Small intestine (tissue), 16 donors: ENCODE measurements at places on chromosomes 2 and 18.

GRCh38 chr2:112692918-112693317 lies 27.9 kb upstream of the NT5DC4 start:
- H3K27me3 ChIP-seq: no peaks in the 10 kb centered on the region
- no peaks in the 10 kb centered on the region for H3K36me3 ChIP-seq
- H3K4me3 ChIP-seq: no peak overlapping the region
- peak overlapping the region; percentile 1 for H3K27ac ChIP-seq
- no peak for DNase-seq

GRCh38 chr2:220240641-220241040 lies 613.2 kb downstream of the SLC4A3 start:
- H3K27me3 ChIP-seq: no peaks in the 10 kb centered on the region
- H3K27ac ChIP-seq: no peak overlapping the region
- no peak for DNase-seq
- H3K4me1 ChIP-seq: no peaks in the 10 kb centered on the region
- no peaks in the 10 kb centered on the region for H3K36me3 ChIP-seq

GRCh38 chr2:1136067-1136466 lies 185.4 kb downstream of the SNTG2 start:
- DNase-seq: no peak
- no peaks in the 10 kb centered on the region for H3K36me3 ChIP-seq
- H3K27ac ChIP-seq: no peak overlapping the region
- no peaks in the 10 kb centered on the region for H3K27me3 ChIP-seq
- H3K4me3 ChIP-seq: no peak overlapping the region
- no peaks in the 10 kb centered on the region for H3K4me1 ChIP-seq

DNA sequence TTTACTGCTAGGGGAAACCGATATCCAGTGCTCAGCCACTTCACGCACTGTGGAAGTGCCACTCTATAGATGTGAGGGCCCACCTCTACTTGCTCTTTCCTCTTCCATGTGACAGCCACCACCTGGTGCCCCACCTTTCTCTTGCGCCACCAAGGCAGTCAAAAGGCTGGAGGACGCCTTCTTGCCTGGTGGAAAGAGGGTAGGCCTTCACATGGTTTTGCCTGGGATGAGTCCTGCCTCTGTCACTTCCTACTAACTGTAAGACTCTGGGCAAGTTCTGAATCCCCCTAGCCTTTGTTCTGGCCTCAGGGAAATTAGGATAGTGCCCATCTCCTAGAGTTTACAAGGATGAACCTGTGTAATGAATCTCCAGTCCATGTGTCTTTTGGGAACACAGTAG lies 66.1 kb upstream of the ODC1 start:
- H3K27ac ChIP-seq: no peak overlapping the region
- H3K27me3 ChIP-seq: peaks cover 2% of the 10 kb centered on the region
- no peak for DNase-seq

- no peaks in the 10 kb centered on the region for H3K36me3 ChIP-seq
- no peak overlapping the region for H3K4me3 ChIP-seq
- no peaks in the 10 kb centered on the region for H3K4me1 ChIP-seq
- peaks cover 2% of the 10 kb centered on the region for H3K27me3 ChIP-seq
- peak; percentile 32 for DNase-seq
- no peak overlapping the region for H3K27ac ChIP-seq
Observed at GRCh38 chr2:161946489-161947107, 127.4 kb downstream of the DPP4 start.

GRCh38 chr2:208142240-208142924 lies 3.6 kb downstream of the CRYGB start:
- no peak overlapping the region for H3K4me3 ChIP-seq
- H3K4me1 ChIP-seq: no peaks in the 10 kb centered on the region

DNA sequence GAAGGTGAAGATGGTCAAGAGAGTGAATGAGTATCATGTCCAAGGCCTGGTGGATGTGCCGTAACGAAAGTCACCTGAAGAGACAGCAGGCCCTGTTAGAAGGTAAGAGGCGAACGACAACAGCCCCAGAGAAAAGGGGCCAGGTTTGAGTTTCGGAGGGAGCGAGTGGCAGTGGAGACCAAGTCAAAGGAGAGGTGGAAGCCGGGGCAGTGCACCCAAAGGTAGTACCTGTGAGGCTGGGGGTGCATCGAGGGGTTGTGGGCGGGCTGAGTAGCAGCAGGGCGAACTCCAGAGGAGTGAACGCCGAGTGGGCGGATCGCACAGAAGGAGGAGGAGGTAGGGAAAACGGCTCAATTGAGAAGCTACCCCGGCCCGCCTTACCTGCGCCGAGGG lies 358 bp downstream of the USP37 start:
- H3K27ac ChIP-seq: peak overlapping the region; percentile 93
- no peaks in the 10 kb centered on the region for H3K27me3 ChIP-seq
- H3K4me1 ChIP-seq: peaks cover 10% of the 10 kb centered on the region

- no peak for DNase-seq
- H3K27me3 ChIP-seq: no peaks in the 10 kb centered on the region
- H3K36me3 ChIP-seq: no peaks in the 10 kb centered on the region
- H3K4me3 ChIP-seq: no peak overlapping the region
- no peak overlapping the region for H3K27ac ChIP-seq
Observed at GRCh38 chr2:133054297-133054696, 384.3 kb upstream of the LYPD1 start.

DNA sequence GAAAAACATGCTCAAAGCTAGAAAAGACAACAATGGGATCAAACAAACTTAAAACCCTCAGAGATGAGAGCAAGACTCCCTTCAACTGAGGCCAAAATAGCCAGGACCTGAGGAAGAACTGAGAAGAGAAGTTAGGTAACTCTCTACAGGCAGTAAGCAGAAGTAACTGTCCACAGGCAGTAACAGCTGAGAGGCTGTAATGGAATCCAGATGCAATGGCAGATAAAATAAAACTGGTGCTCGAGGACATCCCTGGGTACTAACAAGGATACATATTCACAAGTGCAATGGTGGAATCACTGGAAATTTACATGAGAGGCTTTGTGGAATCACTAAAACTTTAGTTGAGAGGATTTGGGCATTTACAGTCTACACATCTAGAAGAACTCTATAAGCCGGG lies 30.4 kb upstream of the C2orf66 start:
- peaks cover 10% of the 10 kb centered on the region for H3K36me3 ChIP-seq
- DNase-seq: no peak
- no peak overlapping the region for H3K4me3 ChIP-seq
- no peak overlapping the region for H3K27ac ChIP-seq
- H3K27me3 ChIP-seq: no peaks in the 10 kb centered on the region
- no peaks in the 10 kb centered on the region for H3K4me1 ChIP-seq

- no peaks in the 10 kb centered on the region for H3K4me1 ChIP-seq
- DNase-seq: no peak
- no peaks in the 10 kb centered on the region for H3K36me3 ChIP-seq
- H3K27me3 ChIP-seq: no peaks in the 10 kb centered on the region
- H3K27ac ChIP-seq: no peak overlapping the region
- H3K4me3 ChIP-seq: no peak overlapping the region
Observed at GRCh38 chr2:187224989-187225388, 223.1 kb downstream of the CALCRL start.

GRCh38 chr2:11652553-11652952 lies 17.4 kb downstream of the NTSR2 start:
- H3K27me3 ChIP-seq: no peaks in the 10 kb centered on the region
- no peaks in the 10 kb centered on the region for H3K4me1 ChIP-seq
- DNase-seq: no peak

- H3K4me3 ChIP-seq: no peak overlapping the region
- no peaks in the 10 kb centered on the region for H3K27me3 ChIP-seq
- peaks cover 2% of the 10 kb centered on the region for H3K36me3 ChIP-seq
- peak; percentile 68 for DNase-seq
- H3K4me1 ChIP-seq: peaks cover 8% of the 10 kb centered on the region
Observed at GRCh38 chr18:79934311-79935097, 16.9 kb downstream of the SLC66A2 start.

GRCh38 chr18:35661483-35662146 lies 80.1 kb downstream of the GALNT1 start:
- no peaks in the 10 kb centered on the region for H3K4me1 ChIP-seq
- peaks cover 9% of the 10 kb centered on the region for H3K36me3 ChIP-seq
- no peak overlapping the region for H3K27ac ChIP-seq

DNA sequence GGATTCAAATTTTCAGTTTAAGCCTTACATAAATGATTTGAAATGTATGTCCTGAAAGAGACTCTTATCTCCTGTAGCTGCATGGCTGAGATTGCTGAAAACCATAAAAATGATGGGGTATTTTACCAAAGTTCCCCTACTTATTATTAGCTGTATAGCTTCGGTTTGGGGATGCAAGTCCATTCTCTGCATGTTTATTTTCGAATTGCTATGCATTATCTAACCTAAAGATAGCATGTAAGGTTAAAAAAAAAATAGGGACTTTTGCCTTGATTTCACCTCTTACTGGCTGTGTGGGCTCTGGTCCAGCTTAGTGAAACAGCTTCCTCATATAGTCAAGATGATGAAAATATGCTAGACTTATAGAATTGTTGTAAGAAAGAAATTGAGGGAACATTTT lies 14.0 kb upstream of the ACOXL start:
- no peak overlapping the region for H3K4me3 ChIP-seq
- no peaks in the 10 kb centered on the region for H3K27me3 ChIP-seq
- no peaks in the 10 kb centered on the region for H3K36me3 ChIP-seq
- H3K27ac ChIP-seq: no peak overlapping the region
